ENCODE measurements at places on chromosomes 13 and 19. TPM values are rescaled to one million over a fixed set of nuclear protein-coding genes. Genes with fewer than 3 reads are reported as not detected.

Gene SCEL
- not detected for total RNA-seq

Gene SRRM5
- 1.1 TPM for total RNA-seq

Gene S1PR5
- total RNA-seq, result 16.3 TPM

Gene TLE6
- 1.8 TPM for total RNA-seq

Gene PSG2
- total RNA-seq, result not detected

Gene MEIOSIN
- not detected for total RNA-seq

Gene MUC16
- total RNA-seq, result not detected

Gene SIGLEC11
- total RNA-seq, result not detected

Gene MRPL54
- total RNA-seq, result 75.1 TPM

- DNase-seq, result no peak
These were observed 20.7 kb downstream of the ZNF14 start for GRCh38 chr19:19711934-19712828.

- no peak for DNase-seq
These were observed 218.8 kb downstream of the FGF9 start for GRCh38 chr13:21889651-21890050.

DNA sequence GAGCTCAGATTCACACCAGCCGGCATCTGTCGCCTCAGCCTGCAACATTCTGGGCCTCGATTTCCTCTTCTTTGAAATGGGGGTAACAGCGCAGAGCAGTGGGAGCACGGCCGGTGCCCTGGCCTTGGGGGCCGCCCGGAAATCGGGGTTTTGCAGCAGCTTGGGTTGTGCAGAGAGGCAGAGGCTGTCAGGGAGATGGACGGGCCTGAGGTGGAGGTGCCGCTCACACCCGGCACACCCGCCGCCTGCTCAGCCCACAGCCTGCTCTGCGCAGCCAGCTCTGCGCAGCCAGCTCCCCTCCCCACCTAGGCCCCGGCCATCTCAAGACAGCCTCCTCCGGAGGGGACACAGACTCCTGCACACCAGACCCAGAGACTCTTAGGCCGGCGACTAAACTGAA is 10.6 kb downstream of the KLF2 start:
- peak; percentile 74 for DNase-seq

DNA sequence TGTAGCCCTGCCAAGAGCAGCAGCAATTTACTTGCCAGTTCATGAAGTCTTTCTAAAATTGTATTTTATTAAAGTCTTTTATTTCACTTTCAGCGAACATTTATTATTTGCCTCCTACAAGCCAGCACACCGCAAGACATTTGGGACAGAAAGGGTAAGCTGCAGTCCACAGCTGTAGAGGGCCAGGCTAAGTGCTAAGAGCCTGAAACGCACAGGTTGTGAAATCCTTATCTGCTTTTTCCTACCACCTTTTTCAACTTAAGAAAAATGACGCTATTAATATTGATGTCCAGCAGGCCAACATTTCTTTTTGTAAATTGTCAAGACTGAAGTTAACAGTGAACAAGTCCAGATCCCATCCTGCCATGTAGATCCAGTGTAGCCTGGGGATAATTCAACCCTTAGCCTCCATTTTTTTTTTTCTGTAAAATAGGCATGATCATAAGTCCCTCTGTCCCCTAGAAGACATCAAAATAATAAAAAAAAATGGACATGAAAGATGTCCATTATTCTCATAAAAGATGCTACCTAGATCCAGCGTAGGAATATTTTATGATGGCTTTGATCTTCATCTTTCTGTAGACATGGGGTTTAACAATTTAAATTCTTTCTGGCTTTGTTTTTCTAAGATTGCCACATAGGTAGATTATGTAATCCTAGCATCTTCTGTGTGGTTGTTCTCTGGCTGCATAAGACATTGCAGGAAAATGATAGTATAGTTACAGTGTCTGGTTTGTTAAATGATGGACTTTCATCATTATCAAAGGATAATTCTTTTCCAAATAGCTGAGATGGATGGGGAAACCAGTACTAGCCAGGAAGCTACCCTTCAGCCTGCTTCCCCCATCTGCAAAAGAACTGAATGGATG is 128.4 kb downstream of the SHISA2 start:
- no peak for DNase-seq

DNA sequence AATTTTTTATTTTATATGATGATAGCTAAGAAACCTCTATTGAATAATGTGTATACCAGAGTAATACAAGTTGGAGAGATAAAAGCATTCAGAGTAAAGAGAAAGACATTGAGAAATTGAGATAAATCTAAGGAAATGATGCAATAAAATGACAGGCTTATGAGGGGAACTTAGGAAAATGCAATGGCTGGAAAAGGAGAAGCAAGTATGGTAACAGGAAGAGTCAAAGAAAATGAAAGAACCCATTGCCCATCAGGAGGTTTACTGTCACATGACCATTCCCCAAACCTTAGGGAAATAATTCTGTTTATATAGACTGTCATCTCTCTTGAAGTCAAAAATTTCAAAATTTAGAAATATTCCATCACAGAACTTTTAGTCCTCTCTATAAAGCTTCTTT is 808.0 kb upstream of the PRR20A start:
- no peak for DNase-seq

DNA sequence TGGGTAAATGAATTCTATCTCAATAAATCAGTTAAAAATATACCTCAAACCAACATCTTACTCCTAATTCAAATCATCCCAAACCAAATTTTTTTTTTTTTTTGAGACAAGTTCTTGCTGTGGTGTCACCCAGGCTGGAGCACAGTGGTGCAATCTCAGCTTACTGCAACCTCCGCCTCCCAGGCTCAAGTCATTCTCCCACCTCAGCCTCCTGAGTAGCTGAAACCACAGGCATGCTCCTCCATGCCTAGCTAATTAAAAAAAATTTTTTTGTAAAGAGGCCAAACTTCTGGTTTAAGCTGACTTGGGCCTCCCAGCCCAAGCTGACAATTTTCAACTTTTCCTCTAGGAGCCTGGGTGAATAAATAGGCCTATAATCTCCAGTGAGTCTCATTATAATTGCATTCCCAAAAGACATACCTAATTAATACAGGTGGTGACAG is 22.1 kb upstream of the OLFM2 start:
- no peak for DNase-seq

GRCh38 chr13:71054358-71054757 is 812.6 kb downstream of the DACH1 start:
- no peak for DNase-seq

GRCh38 chr13:103078158-103078557 is 11.9 kb upstream of the SLC10A2 start:
- no peak for DNase-seq

Data from natural killer cell treated with Interleukin-12 subunit alpha and Interleukin-12 subunit beta and Interleukin-15 and Interleukin-18, amount 100 ng/mL, for 72 hours (primary cell).